ENCODE measurements at places on chromosomes 2 and 18. TPM values are rescaled to one million over a fixed set of nuclear protein-coding genes. Genes with fewer than 3 reads are reported as not detected.

VWC2L gene
- total RNA-seq: 11.5 TPM

TMEM214 gene
- 61.0 TPM for total RNA-seq

REG3G gene
- not detected for total RNA-seq

SCN7A gene
- total RNA-seq: 19.0 TPM

RFTN2 gene
- total RNA-seq: 30.3 TPM

CRYBA2 gene
- total RNA-seq: 1,526 TPM

OBSL1 gene
- 149 TPM for total RNA-seq

NPPC gene
- total RNA-seq: 5.2 TPM

MC5R gene
- 0.33 TPM for total RNA-seq

INPP5D gene
- total RNA-seq: 8.0 TPM

SULT1C4 gene
- total RNA-seq: 39.4 TPM

DSG4 gene
- total RNA-seq: not detected

VWA3B gene
- total RNA-seq: not detected
